ENCODE measurements at places on chromosomes 6 and 20.

DNA sequence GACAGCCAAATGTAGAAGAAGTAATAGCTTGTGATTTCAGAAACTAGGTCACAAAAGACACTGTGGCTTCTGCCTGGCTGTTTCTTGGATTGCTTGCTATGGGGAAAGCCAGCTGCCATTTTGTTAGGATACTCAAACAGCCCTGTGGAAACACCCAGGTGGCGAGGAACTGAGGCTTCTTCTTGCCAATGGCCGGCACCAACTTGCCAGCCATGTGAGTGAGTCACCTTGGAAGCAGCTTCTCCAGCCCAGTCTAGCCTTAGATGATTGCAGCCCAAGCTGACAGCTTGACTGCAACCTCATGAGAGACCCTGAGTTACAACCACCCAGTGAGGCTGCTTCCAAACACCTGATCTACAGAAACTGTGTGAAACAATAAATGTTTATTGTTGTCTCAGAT is 11.9 kb upstream of the KIAA1755 start:
- no peak for DNase-seq

DNA sequence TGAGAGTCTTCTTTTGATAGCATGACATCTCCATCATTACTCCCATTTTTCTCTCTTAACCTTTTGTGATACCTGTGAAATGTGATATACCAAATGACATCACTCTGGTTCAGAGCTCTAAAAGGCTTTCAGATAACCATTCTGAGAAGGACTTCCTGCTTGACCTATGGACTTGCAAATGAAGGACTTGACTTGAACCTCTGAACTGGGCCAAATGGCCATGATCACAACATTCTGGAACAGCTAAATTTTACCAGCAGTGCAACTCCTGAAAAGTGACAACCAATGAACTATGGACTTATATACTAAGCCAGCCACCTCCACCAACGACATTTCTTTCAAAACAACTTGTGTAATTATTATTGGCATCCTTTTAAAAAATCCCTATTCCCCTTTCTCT is 1085.8 kb upstream of the CITED2 start:
- no peak for DNase-seq

DNA sequence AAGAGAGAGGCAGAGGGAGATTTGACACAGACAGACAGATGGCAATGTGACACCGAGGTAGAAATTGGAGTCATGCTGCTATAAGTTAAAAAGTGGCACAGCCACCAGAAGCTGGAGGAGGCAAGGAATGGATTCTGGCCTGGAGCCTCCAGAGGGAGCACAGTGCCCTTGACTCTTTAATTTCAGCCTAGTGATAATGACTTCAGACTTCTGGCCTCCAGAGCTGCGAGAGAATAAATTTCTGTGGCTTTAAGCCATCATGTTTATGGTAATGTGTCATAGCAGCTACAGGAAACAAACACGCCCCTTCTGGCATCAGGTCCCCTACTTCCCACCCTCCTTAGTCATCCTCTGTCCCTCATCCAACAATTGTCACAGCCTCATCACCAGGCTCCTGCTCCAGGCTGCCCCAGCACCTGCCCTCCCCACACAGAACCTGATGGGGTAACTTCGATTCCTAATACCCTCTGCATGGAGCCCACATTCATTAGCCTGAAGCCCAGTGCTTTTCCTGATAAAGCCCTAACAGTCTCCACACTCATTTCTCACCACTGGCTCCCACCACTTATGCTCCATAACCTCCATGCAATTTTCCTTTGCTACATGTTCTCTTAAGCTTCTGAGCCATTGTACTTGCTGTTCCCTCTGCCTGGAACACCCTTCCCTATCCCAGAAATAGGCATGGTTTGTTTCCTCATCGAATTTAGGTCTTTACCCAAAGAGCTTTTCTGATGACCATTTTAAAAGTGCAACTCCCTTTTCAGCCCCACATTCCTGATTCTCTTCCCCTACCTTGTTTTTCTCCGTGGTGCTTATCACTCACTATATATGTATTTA is 69.7 kb upstream of the TOX2 start:
- DNase-seq: no peak

DNA sequence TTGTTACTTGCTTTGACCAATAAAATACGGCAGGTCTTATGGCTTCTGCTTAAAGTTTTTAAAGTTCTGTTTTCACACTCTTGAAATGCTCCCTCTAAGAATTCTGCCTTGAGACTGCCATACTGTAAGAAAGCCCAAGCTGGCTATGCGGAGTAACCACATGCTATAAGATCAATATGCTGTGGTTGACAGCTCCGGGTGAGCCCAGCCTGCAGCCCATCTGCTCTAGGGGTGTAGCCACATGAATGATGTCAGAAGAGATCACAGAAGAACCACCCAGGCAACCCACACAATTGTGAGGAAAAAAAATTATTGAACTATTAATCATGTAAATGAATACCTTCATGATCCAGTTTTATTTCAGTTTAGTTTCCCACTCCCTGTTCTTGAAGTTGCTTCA is 26.1 kb upstream of the SH3BGRL2 start:
- no peak for DNase-seq

DNA sequence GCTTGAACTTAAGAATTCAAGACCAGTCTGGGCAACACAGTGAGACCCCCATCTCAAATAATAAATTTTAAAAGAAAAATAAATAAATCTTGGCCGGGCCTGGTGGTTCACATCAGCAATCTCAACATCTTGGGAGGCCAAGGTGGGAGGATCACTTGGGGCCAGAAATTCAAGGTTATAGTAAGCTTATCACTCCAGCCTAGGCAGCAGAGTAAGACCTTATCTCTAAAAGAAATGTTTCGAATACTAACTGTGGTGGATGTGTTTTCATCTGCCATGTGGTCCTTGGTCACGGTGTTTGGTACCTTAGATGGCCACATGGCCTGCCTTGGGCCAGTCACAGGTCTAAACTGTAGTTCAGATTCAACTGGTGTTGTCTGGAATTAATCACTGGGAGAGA is 5.8 kb downstream of the UBE2C start:
- DNase-seq: no peak

DNA sequence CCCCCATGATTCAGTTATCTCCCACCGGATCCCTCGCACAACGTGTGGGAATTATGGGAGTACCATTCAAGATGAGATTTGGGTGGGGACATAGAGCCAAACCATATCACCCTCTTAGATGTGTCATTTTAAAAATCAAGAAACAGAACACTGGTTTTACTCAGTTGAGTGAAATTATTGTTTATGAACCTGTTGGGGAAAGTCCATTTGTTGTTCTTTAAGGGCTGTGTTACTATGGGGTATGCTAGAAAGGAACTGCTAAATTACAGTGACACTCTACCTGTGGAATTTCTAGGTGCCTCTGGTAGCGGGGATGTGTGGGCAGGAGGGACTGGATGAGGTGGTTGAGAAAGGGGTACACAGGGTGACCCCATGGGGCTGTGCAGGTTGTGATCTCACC is 28.9 kb downstream of the STX11 start:
- DNase-seq: no peak

DNA sequence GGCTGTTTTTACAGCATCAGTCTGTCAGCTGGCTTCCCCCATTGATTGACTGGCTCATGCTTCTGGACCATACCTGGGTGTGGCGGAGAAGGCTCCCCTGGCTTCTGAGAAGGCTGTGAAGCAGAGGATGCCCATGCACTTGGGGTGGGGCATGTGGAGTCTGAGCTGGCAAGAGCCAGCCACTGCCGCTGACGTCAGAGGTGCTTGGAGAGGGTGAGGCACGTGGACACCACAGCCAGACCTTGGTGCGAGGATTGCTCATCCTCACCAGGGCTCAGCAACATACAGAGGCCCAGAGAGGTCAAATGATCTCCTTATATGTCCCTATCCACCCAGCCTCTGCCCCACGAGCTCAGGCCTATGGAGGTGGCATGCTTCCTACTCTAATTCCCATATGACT is 211.2 kb upstream of the PMEPA1 start:
- no peak for DNase-seq

- no peak for DNase-seq
Observed at GRCh38 chr6:22886650-22887581, 317.6 kb downstream of the HDGFL1 start.

GRCh38 chr20:64212755-64213154 is 42.8 kb upstream of the PCMTD2 start:
- DNase-seq: peak; percentile 12

DNA sequence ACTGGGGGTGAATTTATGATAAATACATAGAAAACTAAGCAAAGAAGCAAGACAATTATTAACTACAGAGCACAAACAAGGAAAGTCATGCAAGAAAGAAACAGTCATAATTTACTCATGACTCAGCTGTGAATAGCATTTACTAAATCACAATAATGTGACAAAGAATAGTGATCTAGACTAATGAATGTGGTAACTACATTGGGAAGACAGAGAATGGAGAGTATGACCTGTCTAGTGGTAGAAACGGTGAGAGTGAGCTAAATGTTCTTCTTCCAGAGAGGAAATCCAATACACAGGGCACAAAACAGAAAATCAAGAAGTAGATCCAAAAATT is 153.5 kb upstream of the DST start:
- DNase-seq: no peak

- DNase-seq: no peak
Observed at GRCh38 chr6:169854083-169854725, 102.8 kb downstream of the ERMARD start.

- DNase-seq: no peak
Observed at GRCh38 chr6:15017261-15017660, 228.6 kb upstream of the JARID2 start.

DNA sequence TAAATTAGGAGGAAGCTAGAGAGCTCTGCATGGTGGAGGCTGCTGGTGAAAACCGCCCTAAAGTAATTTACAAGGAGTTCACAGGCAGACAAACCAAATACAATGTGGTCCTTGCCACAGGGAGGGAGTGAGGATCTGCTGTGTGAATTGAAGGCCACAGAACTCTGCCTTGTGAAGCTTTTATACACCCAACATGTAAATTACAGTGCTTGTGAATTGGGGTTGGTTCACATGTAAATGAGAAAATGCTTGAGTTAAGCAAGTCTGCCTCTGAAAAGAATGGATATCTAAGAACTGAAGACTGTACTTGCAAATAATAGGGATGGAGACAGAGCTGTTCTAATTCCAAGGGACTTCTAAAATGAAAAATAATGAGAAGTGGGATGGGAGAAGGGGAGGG is 194.2 kb downstream of the SLC35F1 start:
- no peak for DNase-seq

GRCh38 chr20:47934761-47935160 is 149.5 kb upstream of the SULF2 start:
- DNase-seq: no peak

DNA sequence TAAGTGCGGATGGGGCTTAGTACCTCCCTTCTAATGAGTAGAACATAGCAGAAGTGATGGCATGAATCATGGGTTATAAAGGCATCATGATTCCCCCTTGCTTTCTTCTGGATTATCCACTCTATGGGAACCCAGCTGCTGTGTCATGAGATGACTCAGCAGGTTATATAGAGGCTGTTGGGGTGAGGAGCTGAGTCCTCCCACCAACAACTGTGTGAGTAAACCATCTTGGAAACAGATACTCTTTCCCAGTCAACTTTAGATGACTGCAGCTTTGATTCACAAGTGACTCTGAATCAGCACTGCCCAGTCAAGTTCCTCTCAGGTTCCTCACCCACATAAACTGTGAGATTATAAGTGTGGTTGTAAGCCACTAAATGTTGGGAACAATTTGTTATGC is 46.3 kb downstream of the FAM83B start:
- DNase-seq: no peak

DNA sequence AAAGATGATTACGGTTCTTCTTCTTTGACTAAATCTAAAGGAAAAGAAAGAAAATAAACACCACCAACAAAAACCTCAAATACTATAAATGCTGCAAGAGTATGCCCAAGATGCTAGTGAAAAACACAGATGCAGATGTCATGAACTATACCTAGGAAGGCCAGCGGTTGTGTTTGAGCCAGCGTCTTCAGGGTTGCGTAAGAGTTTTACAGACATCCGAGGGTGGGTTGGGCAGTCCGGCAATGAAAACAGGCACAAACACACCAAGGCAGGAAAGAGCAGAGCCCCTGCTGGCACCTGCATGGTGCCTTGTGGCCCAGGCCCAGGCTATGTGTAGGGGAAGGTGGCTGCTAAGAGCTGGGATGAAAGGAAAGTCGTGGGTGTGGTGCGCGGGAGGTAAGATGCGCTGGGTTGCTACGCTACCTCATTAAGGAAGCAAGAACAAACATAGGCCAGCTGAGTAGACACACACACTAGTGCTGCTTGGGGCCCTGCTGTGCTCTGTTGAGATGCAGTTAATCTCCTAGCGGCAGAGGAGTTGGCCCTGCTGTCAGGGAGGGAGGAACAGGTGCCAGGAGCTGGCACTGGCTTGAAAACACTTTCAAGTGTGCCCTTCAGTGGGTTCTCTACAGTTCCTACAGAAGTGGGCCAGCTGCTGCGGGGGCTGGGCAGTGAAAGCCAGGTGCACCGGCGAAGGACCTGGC is 170.2 kb upstream of the PLN start:
- DNase-seq: no peak

DNA sequence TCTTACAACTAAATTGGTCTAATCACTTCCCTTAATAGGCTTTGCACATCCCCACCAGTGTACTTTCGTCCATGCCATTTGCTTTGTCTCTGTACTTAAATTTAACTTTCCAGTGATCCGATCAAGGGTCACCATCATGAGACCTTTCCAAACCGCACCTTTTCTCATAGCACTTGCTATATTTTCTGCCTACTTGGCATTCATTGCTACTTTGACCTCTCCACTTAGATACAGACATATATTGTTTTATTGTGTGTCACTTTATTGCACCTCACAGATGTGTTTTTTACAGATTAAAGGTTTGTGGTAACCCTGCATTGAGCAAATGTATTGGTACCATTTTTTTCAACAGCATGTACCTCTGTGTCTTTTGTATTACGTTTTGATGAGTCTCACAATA is 14.8 kb downstream of the SUMO4 start:
- DNase-seq: no peak

DNA sequence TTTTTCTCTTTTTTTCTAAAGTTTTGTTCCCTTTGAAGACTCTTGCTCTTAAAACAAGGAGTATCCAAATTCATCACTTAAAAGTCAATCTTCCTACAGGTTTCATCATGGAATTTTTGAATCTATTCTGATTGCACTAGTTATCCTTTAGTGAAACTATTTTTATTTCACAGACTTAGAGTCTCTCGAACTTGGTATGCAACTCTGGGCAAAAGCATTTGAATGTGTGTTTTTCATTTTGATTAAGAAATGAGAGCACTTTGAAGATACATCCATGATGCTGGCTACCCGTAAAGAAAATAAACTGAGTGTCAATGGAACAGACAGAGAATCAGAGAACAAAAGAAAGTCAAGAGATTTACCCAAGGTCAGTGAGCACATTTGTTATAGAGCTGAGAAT is 586.5 kb downstream of the EPM2A start:
- no peak for DNase-seq
